Inflammatory macrophage treated with lipopolysaccharide for 1 hour (primary cell): ENCODE measurements at places on chromosomes 7 and 10.
A peak's percentile ranks its signal among the peaks of the same experiment; 100 is the strongest.

DNA sequence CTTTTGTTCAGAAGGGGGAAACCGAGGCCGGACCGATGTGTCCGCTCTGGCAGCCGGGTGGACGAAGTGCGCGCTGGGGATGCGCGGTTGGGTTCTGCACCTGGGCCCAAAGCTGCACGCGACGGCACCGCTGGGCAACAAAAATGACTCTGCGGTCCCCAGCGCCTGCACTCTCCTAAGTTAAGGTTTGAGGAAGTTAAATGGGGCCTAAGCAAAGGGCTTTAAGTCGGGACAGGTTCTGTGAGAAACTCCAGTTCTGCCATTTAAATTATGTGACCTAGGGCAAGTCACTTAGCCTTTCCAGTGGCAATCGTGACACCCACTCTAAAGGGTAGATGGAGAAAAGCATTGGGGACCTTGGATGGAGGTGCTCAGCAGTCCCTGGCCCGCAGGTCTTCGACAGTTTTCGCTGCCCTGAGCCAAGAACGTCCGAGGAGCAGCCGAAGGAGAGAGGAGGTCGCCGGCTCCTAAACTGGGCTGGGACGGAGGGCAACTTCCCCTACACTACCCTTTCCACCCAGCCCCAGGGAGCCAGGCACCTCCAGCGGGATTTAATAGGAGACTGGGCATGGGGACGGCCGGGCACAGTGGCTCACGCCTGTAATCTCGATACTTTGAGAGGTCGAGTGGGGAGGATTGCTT lies 534 bp upstream of the ACBD5 start:
- peak; percentile 26 for DNase-seq

- DNase-seq = no peak
Measured at GRCh38 chr7:146926841-146927240, 810.2 kb downstream of the CNTNAP2 start.

GRCh38 chr7:21999896-22000295 lies 54.2 kb upstream of the CDCA7L start:
- no peak for DNase-seq

- no peak for DNase-seq
Measured at GRCh38 chr7:38102507-38102906, 75.5 kb upstream of the STARD3NL start.

DNA sequence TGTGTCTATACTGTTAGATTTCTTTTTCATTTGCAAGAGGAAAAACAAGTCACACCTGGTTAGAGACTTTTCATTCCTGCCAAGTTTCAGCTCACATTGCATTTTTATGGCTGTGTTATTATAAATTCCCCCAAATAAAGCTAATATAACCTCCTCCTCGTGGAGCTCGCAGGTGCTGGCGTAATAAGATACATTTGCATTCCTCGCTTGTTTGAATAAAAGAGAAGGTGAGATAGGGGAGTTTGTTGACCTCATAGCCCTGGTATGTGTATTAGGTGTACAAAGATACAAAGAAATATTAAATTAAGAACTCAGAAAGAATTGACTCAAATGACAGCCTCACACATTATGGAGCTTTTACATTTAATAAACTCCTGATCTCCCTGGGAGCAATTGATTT lies 257.7 kb upstream of the SP8 start:
- DNase-seq = no peak

DNA sequence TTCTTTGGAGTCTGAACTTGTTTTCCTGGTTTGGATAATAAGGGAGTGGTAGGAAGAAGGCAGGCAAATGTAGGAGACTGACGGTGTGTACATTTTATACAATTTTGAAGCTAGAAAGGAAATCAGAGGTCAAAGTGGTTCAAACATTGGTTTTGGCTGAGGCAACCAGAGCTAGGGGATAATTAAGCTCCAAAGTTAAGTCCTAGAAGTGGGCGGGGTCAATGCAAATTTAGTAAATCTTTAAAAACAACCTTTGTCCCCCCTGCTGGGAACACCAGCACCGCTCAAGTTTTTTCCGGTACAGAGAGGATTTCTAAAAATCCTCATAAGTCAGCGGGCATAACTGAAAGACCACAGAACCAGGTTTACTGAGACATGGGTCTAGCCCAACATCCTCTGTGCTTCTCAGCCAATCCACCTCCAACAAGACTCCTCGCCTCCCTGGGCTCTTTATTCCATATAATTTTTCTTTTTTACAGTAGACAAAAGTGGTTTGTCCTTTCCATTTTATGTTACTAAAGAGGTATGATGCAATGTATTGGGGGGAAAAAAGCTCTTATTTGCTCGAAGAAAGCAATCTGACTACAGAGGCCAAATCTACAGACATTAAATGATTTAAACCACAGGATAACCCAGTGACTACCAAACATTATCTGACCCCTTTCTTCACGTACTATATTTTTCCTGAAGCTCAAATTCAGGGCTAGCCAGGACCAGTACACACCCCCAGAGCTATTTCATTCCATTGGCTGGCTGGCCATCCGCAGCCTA lies 1.6 kb downstream of the GLUD1 start:
- peak; percentile 16 for DNase-seq

DNA sequence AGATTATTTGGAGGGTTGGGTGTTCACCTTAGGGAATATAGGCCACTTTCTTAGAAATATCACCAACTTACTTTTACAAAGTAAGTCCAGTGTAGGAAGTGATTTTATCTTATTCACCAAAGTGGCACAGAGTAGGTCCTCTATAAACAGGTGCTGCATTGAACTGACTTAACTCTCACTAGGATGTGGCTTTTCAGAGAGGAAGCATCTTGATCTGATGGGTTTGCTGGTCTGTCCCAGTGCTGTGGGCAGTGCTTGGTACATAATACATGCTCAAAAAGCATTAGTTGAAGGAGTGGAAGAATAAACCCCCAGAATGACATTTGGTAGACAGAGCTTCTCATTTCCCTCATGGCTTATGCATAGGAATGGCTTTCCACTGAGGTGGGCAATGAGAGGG lies 334.7 kb downstream of the LRMDA start:
- DNase-seq = no peak

GRCh38 chr7:141012044-141012685 lies 2.6 kb downstream of the MRPS33 start:
- peak; percentile 37 for DNase-seq

DNA sequence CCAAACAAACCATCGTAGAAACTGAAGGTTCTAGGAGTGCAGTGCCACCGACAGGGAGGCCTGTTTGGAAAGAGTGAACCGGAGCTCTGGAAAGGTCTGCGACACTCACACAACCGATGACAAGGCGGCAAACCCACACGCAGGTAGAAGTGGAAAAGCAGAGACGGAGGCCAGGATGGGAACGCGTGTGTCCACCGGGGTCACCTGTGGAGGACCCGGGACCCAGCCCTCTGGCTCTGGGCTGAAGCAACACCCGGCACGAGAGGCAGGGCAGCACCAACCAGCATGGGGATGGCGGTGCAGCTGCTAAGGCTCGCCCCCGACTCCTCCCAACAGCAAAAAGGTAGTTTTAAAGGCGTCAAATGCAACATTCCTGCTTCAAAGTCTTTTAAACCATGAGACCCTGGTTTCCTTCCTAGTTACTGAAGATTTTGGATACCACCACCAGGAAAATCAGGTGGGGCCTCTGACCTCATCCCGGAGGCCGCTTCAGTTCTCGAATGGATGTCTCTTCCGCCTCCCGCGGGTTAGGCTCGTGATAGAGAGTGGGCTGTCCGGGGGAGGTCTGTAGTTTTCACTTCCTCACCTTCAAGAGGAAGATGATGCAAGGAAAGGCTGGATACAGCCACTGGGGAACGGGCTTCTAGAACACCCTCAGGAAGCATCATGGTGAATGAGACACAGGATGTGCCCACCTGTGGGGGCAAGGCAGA lies 115.5 kb downstream of the SMURF1 start:
- peak; percentile 72 for DNase-seq

DNA sequence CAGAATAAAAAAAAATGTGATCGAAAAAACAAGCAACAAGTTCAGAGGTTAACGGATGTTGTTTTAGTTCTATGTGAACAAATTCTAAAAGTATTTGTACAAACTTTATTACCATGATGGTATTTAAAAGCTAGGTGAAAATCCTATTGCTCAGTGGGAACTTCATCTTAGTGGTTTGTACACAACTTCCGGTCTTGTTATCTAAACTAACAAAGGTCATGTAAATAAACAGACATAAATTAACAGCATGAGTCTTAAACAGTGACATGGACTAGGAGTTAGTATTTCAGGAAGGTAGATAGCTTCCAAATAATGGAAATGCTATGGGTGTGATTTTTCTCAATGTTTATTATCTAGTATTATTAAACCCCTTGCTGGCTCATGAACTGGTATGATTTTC lies 83.8 kb downstream of the SPAG6 start:
- DNase-seq = no peak

DNA sequence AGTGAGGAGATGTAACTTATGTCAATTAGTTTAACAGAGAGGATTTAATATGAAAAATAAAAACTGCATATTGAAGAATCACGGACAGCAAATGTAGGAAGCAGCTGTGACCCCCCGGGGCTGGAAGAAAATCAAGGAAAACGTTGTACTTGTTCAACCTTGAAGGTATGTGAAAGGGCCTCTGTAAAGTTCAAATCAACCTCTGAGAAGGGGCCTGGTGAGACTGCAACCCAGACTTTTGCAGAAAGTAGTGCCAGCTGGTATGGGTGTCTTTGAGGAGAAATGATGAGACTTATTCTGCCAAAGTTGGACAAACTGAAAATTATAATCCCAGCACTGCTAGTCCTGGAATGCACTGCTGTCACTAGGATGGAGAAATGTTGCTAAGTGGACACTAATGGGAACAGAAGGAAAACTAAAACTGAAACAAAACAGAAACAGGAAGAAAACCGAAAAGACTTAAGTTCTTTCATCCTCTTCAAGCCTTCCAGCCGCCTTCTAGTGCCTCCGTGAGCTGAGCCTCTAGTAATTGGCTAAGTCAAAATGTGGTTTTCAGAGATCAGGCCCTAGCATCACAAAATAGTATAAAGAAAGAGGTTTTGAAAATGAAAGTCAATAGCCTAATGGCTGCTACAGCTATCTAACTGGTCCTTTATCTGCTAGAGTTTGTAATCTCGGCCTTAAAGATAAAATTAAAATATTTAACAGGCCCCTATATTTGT lies 253.7 kb upstream of the SORCS1 start:
- DNase-seq = no peak

DNA sequence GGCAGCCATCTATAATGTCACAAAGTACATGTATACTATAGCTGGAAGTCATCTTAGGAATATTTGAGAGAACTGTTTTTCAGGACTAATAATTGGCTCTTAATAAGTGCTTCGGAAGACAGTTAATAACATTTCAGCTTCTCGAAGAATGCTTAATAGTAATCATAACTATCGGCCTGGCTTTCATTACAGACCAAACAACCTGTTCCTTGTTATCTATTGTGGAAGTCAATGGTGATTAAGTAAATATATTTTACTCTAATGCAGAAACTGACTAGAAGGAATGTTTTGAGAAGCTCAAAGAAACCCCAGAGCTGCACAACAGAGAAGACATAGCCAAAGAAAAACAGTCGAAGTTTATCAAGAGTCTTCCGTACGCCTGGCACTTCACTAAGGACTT lies 106.8 kb upstream of the FAM133B start:
- no peak for DNase-seq

- DNase-seq = no peak
Measured at GRCh38 chr10:130463104-130463875, 327.1 kb downstream of the GLRX3 start.

DNA sequence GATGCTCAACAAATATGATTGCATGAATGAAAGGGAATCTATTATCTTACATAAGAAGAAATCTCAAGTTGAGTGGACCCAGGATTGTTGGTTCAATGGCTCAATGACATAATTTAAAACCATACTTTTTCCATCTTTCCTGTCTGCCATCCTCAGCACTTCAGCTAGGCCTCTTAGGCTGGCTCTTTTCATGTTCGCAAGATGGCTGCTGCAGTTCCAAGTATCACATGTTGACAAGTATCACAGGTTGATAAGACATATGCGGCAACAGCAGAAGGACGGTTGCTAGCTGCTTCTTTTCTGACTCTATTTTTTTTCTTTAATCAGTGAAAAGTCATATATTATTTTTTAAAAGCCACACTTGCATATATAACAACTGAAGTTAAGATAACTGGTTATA lies 79.0 kb upstream of the CDK6 start:
- no peak for DNase-seq

DNA sequence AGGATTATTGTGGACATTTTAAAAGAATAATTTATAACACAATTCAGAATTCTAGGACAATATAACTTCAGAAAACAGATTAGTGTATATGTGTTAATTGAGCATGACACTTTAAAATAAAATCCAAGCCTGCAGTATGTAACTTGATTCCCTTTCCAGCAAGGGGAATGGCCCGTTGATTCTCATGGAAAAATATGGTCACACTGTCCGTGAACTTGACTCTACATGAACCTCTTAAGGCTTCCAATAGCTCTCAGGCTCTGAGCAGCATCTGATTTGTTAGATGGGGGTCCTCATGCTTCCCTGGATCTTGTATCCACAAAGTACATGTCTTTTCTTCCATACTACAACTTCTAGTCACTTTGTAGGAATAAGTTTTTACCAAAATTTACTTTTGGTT lies 85.5 kb upstream of the AKR1E2 start:
- no peak for DNase-seq

- no peak for DNase-seq
Measured at GRCh38 chr10:78847485-78847884, 221.3 kb upstream of the ZMIZ1 start.

DNA sequence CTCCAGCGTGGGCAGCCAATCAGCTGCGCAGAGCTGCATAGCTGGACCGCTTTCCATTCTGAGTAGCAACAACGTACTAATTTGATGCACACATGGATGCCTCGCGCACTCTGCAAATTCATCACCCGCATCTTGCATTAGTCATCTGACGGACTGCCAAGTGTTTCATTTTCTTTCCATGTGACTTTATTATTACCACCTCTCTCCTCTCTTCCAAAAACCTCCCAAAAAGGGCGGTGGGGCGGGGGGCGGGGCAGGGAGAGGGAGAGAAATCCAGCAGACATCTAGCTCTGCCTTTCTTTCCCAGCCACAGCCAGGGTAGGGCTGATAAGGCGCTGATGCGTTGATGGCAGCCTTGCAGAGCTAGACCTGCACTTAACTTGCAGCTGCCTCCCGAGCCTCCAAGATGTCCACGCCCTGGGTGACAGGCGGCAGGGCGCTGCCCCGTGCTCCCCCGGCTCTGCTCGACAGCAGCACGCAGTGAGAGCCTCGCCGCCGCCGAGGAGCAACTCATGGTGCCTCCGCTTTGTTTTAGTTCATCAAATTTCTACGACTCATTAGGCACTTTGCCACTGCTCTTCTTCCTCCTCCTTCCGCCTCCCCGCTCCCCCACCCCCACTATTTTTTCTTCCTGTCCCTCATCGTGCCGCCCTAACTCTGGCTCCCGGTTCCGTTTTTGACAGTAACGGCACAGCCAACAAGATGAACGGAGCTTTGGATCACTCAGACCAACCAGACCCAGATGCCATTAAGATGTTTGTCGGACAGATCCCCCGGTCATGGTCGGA lies 147.3 kb downstream of the CELF2 start:
- peak; percentile 66 for DNase-seq

- no peak for DNase-seq
Measured at GRCh38 chr10:112728997-112729396, 221.1 kb upstream of the TCF7L2 start.

GRCh38 chr7:28595801-28596200 lies 183.5 kb downstream of the CREB5 start:
- no peak for DNase-seq

GRCh38 chr7:70790215-70791073 lies 341.5 kb upstream of the GALNT17 start:
- DNase-seq = no peak
